ENCODE measurements at places on chromosomes 16 and 17. TPM values are rescaled to one million over a fixed set of nuclear protein-coding genes. Genes with fewer than 3 reads are reported as not detected.

GRCh38 chr16:74577882-74578366 is 29.0 kb downstream of the GLG1 start:
- DNase-seq, result no peak
- no peak overlapping the region for H3K4me3 ChIP-seq
- no peaks in the 10 kb centered on the region for H3K36me3 ChIP-seq
- no peaks in the 10 kb centered on the region for H3K4me1 ChIP-seq

GRCh38 chr17:44547625-44548267 is 9.5 kb upstream of the FZD2 start:
- no peak overlapping the region for H3K4me3 ChIP-seq
- H3K27ac ChIP-seq, result no peak overlapping the region
- H3K36me3 ChIP-seq, result no peaks in the 10 kb centered on the region
- no peaks in the 10 kb centered on the region for H3K27me3 ChIP-seq
- DNase-seq, result no peak

DNA sequence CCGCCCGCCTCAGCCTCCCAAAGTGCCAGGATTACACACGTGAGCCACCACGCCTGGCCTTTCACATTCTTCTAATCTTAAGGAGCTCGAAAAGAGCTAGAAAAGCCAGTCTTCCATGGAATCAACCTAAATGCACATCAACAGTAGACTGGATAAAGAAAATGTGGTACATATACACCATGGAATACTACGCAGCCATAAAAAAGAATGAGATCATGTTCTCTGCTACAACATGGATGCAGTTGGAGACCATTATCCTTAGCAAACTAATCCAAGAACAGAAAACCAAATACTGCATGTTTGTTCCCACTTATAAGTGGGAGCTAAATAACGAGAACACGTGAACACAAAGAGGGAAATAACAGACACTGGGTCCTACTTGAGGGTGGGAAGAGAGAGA is 3.1 kb downstream of the CTC1 start:
- no peaks in the 10 kb centered on the region for H3K36me3 ChIP-seq
- DNase-seq, result no peak
- H3K4me3 ChIP-seq, result no peak overlapping the region
- H3K27ac ChIP-seq, result no peak overlapping the region
- H3K4me1 ChIP-seq, result no peaks in the 10 kb centered on the region

DNA sequence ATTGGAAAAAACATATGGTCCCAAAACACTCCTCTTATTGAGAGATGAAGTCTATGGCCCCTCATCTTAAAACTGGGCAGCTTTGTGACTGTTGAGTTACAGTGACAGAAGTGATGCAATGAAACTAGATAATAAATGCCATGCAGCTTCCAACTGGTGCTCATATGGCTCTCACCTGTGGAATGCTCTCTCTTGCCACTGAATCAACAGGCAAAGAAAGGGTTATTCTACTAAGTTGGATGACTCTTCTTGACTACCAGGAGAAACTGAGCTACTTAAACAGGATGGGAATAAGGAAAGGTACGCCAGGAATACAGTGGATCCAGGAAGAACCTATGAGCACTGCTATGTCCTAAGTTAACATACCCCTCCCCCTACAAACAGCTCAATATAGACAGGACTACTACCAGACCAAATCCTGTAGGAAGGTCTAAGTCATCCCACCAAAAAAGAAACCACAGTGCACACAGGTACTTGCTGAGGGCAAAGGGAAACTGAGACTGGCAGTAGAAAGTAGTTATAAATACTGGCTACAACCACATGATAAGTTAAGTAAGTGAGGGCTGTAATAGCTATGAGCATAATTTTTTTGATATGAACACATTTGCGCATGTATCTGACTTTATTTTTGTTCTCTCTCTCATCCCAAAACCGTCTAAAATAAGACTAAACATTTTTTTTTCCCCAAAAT is 398.5 kb downstream of the ZFHX3 start:
- H3K27me3 ChIP-seq, result no peaks in the 10 kb centered on the region
- no peaks in the 10 kb centered on the region for H3K36me3 ChIP-seq
- no peak overlapping the region for H3K4me3 ChIP-seq
- no peaks in the 10 kb centered on the region for H3K4me1 ChIP-seq
- H3K27ac ChIP-seq, result no peak overlapping the region

DNA sequence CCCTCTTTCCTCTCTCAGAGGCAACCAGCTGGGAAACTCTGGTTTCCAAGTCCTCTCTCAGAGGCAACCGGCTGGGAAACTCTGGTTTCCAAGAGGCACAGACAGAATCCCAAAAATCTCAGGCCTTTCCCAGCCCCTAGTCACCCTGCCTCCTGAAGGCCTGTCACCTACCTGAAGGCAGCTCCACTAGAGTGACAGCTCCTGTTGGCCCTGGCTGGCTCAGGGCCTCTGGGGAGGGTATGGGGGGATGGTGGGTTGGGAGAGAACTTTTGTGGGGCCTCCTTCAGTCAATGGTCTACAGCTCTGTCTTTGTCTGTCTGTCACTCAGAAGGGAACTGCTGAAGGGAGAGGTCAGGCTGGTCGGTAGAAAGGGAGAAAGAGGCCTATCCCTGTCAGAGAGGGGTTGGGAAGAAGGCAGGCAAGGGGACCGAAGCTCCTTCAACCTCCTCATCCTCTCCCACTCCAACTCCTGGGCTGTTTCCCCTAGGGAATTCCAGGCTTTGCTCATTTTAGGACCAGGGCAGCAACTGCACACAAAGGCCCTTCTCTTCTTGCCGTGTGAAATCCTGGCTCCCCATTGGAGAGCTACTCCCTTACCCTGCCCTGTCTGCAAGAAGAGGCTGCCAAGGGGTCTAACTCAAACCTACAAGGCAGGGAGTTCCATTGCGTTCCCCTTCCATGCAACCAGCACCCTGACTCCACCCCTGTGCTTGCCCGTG is 23.6 kb downstream of the COPZ2 start:
- peaks cover 6% of the 10 kb centered on the region for H3K27me3 ChIP-seq
- no peak overlapping the region for H3K27ac ChIP-seq
- no peak overlapping the region for H3K4me3 ChIP-seq
- H3K4me1 ChIP-seq, result peaks cover 6% of the 10 kb centered on the region
- no peak for DNase-seq

DNA sequence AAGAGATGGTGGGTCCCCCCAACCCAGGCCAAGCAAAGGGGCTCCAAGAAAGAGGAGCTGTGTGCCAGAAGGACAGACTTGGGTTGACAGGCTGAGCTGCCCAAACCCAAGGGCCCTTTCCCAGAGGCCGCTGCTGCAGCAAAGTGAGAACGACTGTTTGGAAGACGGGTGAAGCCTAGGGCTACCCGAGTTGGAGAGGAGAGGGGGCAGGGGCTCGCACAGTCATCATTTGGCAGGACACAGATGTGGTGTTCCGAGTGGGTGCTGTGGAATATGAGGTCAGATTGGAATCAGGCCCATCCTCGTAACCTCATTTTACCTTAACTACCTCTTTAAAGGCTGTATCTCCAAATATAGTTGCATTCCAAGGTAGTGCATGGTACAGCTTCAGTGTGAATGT is 5.3 kb upstream of the MFAP4 start:
- H3K4me3 ChIP-seq, result no peak overlapping the region
- no peak overlapping the region for H3K27ac ChIP-seq
- H3K36me3 ChIP-seq, result no peaks in the 10 kb centered on the region
- H3K4me1 ChIP-seq, result peaks cover 16% of the 10 kb centered on the region
- DNase-seq, result no peak

- no peak for DNase-seq
- no peaks in the 10 kb centered on the region for H3K36me3 ChIP-seq
- no peaks in the 10 kb centered on the region for H3K4me1 ChIP-seq
- no peaks in the 10 kb centered on the region for H3K27me3 ChIP-seq
Measured at GRCh38 chr17:1010086-1010450, 13.1 kb downstream of the TIMM22 start.

DNA sequence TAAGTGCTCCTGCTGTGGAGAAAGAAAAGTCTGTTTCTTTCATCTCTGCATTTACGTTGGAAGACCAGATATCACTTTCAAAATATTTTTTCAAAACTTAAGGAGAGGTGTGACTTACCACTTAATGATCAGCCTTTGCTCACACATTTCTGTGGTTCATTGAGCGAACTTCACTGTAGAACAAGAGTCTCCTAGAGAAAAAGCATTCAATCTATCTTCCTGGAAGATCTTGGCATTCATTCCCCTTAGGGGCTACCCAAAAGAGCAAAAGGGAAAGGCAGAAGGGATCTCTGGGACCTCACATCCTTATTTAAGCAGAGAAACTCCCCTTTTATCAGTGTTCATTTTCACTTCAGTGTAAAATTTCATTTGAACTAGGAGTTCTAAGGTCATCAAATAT is 61.2 kb downstream of the HS3ST3A1 start:
- no peaks in the 10 kb centered on the region for H3K4me1 ChIP-seq
- no peak overlapping the region for H3K27ac ChIP-seq
- H3K4me3 ChIP-seq, result no peak overlapping the region
- no peaks in the 10 kb centered on the region for H3K36me3 ChIP-seq

GRCh38 chr17:63931981-63932561 is at the start of gene CD79B:
Gene CD79B, minus strand, starts transcription at chr17:63932331. Its CDS starts 70 bp downstream, at chr17:63932261.
- no peak within 1 kb of the TSS for H3K4me3 ChIP-seq
- H3K27me3 ChIP-seq, result no peaks in the 10 kb centered on the region
- DNase-seq, result no peak
- no peaks in the 10 kb centered on the region for H3K36me3 ChIP-seq

DNA sequence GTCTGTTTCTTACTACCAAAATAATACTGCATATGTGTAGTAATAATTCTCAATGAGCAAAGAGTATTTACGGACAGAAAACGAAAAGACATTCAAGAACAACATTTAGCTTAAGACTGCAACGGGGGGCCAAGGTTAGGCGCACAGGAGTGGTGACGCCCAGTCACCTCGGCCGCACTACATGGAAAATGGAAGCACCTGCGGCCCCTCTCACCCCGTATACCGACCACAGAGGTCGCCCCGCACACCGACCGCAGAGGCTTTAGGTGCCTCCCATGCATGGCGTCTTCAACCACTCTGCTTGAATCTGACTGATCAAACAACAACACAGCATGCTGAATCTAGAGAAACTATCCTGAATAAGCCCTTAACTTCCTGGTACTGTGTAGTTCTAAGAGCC is 26.4 kb downstream of the CCDC57 start:
- DNase-seq, result no peak
- H3K27me3 ChIP-seq, result no peaks in the 10 kb centered on the region
- no peak overlapping the region for H3K27ac ChIP-seq
- no peaks in the 10 kb centered on the region for H3K36me3 ChIP-seq
- H3K4me3 ChIP-seq, result no peak overlapping the region

MYH1 gene
- total RNA-seq, result not detected

ACSM2A gene
- total RNA-seq, result not detected

CTRL gene
- 1.0 TPM for total RNA-seq

FSCN2 gene
- total RNA-seq, result 5.0 TPM

SPNS3 gene
- not detected for total RNA-seq
